ENCODE measurements at places on chromosomes 11 and 22.

DNA sequence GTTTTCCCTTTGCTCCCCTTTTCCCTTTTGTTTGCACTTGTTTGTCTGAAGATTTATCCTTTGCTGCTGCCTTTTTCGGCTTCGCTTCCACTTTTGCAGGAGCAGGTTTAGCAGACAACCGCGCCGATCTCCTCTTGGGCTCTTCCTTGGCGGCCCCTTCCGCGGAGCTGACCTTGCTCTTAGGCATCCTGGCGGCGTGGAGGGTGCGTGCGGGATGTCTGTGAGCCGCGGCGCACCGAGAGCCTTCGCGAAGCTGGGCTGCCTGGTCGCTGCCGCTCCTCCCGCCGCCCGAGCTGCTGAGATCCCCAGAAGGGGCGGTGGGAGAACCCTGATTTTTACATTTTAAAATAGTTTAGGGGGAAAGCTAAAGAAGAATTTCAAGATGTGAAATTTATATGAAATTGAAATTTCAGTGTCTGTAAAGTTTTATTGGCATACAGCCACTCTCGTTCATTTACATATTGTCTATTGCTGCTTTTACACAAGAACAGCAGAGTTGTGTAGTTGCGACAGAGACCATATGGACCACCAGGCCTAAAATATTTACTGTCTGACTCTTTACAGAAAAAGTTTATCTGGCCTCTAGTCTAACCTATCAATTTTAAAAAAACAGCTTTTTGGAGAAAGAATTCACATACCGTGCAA, 105.2 kb upstream of the RRM1 start:
- no peak for DNase-seq

DNA sequence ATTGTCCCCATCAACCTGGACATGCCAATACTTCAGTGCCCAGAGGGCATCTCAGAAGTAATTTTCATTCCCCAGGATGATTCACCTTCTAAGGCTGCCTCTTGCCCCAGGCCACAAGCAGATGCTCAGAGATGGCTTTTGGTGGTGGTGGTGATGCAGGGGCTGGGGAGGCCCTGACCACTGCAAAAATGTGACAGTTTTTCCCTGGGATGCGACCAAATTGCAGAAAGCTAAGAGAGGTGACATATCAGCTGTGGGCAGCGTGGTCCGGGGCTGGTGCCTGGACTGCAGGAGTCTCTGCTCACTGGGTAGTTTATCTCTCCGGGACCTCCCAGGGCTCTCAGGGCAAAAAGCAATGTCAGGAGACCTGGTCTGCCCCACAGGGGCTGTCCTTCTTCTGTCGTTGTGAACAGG, 39.7 kb upstream of the ACCSL start:
- DNase-seq = no peak

- DNase-seq = no peak
Observed at GRCh38 chr11:118908264-118908663, 17.5 kb downstream of the BCL9L start.

DNA sequence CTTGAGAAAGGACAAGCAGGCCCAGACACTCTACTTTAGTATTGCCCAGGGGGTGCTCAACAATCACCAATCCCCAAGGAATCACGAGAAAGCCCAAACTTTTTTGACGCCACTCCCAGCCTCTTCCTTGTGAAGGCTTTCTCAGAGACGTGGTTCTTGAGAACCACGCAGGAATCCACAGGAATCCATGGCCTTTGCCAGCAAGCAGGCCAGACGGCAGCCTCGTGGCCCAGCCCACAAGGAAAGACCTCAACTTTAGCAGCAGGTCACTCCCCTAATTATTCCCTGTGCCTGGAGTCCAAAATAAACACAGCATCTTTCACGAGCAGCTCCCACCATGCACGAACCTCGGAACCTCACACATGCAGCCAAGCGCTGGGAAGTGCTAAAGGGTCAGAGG, 104.2 kb downstream of the WT1 start:
- DNase-seq = no peak

DNA sequence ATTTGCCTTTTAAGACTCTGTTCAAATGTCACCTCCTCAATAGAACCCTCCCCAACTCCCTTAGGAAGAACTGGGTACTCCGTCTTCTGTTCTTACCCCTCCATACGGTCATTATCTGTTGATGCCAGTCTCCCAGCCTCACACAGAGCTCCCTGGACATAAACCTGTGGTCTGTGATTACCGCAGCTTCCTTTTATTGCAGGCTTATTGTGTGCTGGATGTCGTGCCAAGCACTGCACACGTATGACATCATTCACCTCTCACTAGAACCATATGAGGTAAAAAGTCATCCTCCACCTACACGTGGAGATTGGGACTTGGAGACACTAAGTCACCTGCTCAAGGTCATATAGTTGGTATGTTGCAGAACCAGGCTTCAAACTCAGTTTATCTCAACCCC, 15.3 kb downstream of the PTPN5 start:
- no peak for DNase-seq

DNA sequence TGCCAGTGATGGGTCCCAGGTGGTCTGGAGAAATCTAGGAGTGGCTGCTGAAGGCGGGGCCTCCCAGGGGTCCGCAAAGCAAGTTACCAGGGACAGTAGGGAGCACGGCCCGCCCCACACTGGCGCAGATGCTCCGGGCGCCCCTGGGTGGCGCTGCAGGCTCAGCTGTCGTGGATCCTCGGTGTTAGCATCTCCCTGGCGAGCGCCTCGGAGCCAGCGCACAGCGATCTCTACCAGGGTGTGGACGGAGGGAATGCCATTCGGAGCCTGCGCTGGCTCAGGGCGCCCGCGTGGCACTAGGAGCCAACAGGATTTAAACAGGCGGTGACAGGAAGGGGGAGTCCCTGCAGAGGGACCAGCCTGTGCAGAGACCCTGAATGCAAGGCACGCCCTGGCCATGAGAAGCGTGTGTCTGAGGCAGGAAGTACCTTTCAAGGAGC, 20.2 kb downstream of the FADS3 start:
- DNase-seq = peak; percentile 55

DNA sequence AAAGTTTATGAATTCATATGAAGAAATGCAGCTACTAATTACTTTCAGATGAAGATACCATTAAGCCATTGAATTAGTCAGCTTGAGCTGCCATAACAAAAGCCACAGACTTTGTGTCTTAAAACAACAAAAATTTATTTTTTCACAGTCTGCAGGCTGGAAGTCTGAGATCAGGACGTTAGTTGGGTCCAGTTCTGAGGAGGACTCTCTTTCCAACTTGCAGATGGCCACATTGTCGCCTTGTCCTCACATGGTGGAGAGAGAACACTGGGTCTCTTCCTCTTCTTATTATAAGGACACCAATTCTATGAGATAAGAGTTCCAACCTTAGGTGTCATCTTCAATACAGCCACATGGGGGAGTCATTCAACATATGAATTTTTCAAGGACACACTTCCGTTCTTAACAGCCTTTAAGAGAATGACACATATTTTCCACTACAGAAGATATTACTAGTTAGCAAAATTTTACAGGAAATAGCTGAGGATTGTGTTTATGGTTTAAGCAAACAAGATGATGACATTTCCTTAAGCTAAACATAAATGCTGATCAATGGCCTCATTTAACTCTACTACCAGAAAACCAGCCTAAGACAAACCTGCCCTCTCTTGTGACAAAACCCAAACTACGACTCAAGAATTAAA, 56.0 kb downstream of the DCUN1D5 start:
- peak; percentile 28 for DNase-seq

GRCh38 chr11:13315517-13316432, 38.2 kb downstream of the BMAL1 start:
- no peak for DNase-seq

DNA sequence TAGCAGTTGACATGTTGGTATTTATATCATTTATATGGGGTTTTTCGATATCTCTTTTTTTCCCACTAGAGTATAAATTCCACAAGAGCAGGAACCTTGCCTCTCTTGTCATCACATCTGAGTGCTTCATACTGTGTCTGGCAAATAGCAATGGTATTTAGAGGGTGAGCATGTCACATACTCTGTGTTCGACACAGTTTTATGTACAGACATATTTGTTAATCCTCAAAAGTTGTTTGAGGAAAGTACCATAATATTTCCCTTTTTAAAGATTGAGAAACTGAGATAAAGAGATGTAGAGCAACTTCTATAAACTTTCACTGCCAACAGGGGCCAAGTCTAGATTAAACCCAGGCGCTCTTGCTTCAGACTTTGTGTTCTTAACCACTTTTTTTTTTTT, 324.6 kb upstream of the PDGFD start:
- no peak for DNase-seq

GRCh38 chr11:126716456-126717083, 284.0 kb downstream of the KIRREL3 start:
- no peak for DNase-seq

DNA sequence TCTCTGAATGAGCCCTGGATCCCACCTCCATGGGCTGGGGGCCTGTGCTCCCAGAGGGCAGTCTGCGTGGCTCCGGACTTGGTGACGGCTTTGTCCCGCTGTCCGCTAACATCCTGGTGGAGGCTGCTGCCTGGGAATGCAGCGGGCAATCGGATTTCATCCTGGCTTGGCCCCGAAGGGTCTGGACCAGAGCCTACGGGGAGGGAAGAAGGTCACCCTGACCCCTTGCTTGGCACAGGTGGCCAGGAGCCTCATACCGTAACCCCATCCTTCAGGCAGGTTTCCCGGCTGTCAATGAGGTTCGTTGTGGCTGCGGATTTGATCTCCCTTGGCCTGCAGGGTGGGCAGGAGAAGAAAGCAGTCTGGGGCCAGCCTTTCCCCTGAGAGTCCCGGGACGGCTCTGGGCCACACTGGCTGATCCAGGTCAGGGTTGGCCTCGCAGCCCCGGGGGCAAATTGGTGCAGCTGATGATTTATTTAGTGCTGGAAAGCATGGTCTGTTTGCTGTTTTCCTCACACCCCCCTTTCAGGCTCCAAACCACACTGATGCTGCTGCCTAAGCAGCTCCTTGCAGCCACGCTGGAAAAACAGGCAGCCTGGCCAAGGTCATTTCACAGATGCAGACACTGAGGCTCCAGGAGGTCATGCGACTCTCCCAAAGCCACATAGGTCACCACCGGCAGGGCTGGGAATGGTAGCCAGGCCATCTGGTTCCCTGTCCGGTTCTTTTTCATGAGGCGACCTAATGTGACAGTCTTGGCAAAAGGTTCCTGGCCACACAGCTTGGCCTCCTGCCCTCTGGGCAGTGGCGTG, 15.0 kb downstream of the PRDM11 start:
- DNase-seq = no peak

GRCh38 chr11:123062892-123063825, 1.2 kb upstream of the HSPA8 start:
- peak; percentile 25 for DNase-seq
